ENCODE measurements at places on chromosomes 7 and 10.

- no peak for DNase-seq
Observed at GRCh38 chr7:94949532-94949931, 42.1 kb downstream of the PPP1R9A start.

DNA sequence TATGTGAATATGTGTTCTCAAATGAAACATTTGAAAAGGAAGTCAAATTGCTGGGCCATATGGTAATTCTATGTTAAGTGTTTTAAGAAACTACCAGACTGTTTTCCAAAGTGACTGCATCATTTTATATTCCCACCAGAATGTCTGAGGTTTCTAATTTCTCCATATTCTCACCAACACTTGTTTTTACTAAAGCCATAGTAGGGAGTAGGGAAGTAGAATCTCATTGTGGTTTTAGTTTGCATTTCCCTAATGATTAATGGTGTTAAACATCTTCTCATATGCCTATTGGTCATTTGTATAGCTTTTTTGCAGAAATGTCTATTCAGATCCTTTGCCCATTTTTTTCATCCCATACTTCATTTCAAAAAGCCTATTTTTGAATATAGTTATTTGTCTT is 9.1 kb upstream of the SEMA4G start:
- DNase-seq = no peak

- DNase-seq = no peak
Observed at GRCh38 chr7:27303026-27303425, 60.4 kb downstream of the EVX1 start.

GRCh38 chr7:76238326-76238725 is 36.6 kb downstream of the SRRM3 start:
- no peak for DNase-seq

DNA sequence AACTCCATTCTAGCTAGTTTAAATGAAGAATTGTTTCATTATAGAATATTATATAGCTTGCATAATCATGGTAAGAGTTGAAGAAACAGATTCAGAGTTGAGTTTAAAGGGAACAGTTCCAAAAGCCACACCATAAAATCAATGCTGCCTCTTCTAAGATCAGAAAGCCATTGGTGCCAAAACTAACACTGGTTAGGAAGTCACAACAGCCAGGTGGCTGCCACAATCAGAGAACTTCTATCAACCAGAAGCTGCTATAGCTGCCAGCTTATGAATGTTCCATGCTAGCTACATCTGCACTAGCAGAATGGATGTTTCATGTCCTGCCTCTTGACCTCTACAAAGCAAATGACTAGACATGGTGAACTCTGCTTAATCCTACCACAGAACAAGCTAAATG is 583.1 kb upstream of the LRRN3 start:
- DNase-seq = no peak

- no peak for DNase-seq
Observed at GRCh38 chr7:83359108-83359507, 196.4 kb upstream of the PCLO start.

DNA sequence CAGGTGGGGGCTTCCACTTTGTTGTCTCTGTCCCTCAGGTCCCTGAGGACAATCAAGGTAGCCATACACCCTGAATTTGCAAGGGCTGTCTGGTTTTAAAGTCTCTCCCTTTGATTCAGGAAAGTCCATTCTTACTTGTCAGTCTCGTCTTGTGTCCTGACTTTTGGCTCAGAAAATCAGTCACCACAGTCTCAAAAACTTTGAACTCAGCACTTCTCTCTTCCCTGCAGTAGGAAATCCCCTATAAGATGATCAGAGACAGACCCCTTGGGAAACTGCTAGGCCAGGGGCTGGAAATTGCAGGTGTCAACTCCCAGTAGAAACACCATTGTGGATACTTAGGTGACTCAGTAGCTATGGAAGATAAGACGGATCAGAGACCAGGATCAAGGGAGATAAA is 73.1 kb downstream of the CDC123 start:
- DNase-seq = no peak

GRCh38 chr7:1117321-1117928 is 29.5 kb downstream of the GPER1 start:
- peak; percentile 10 for DNase-seq

GRCh38 chr7:619368-619840 is 99.8 kb upstream of the PDGFA start:
- DNase-seq = no peak

- DNase-seq = no peak
Observed at GRCh38 chr10:11760151-11760550, 18.0 kb downstream of the ECHDC3 start.

DNA sequence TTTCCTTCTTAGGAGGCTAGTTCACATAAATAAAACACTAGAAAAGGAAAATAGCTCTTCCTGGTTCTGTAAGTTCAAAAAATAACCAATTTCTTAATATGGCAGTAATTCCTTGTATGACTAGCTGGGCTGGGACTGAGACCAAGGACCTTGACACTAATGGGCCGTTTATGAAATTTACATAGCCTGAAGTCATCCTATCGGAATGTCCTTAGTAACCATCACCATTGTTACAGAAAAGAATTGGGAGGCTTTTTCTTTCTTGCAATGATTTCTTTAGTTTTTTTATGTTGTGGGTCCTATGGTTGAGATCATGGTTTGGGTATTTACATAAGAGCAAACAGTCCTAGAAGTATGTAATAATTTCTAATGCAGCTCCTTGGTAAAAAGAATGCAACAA is 87.1 kb upstream of the HDAC9 start:
- DNase-seq = no peak

DNA sequence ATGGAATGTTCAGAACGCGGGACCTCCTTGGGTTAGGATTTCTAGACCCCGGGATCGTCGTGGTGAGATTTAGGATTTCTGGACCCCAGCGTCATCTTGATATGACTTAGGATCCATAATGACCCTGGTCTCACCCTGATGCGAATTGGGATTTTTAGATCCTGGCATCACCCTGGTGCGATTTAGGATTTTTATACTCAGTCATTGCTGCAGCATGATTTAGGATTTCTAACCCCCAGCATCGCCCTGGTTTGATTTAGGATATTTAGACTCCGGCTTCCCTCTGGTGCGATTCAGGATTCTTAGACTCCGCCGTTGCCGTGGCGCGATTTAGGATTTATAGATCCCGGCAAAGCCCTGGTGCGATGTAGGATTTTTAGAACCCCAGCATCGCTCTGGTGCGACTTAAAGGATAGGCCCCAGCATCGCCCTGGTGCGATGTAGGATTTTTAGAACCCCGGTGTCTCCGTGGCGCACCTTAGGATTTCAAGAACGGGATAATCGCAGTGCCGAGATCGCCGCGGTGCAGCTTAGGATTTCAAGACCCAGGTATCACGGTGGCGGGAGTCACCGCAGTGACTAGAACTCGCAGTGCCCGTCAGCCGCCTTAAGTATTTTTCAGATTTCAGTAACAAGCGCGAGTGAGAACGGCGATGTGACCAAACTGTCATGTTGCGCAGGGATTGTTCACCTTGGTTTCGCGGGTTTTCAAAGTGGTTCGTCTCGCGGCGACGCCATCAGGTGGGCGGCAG is 814 bp downstream of the MEST start:
- DNase-seq = peak; percentile 15
